ENCODE measurements at places on chromosomes 11 and 22.

- no peak for DNase-seq
Observed at GRCh38 chr22:25392584-25392983, 171.9 kb upstream of the GRK3 start.

- DNase-seq, result no peak
Observed at GRCh38 chr11:11816511-11817314, 25.1 kb upstream of the USP47 start.

DNA sequence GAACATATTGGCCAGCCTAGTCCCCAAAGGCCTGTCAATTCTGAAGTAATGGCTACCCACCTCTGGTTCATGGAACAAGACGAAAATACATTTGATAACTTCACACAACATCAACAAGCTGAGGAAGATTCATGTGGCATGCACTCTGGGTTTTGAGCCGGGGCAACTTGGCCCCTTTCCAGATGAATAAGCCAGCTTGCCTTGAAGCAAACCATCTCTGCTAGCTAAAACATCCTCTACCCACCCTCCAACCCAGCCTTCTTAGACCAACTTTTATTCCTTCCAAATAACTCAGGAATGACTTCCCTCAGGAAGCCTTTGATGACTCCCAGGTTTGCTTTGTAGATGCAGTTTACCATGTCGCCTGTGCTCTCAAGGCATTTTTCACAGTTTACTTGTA lies 94.4 kb downstream of the SLC1A2 start:
- DNase-seq, result no peak

GRCh38 chr11:74672332-74672955 lies 58.8 kb downstream of the CHRDL2 start:
- no peak for DNase-seq

DNA sequence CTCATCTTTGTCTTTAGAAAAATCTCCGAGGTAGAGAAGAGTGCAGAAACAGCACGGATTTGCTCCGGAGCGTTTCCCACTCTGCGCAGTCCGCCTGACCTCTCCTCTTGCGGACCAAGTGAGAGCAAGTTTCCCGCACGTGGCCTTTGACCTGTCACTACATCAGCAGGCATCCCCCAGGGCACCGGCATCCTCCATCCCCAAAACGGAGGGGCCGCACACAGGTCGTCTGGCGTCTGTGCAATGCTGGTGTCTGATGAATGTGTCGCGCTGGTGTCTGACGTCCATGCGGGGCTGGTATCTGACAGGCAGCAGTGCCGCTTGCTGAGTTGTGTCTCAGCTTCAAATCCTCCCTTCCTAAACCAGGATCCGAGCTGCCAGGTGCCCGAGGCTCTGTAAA lies 739 bp upstream of the MRGPRE start:
- no peak for DNase-seq

DNA sequence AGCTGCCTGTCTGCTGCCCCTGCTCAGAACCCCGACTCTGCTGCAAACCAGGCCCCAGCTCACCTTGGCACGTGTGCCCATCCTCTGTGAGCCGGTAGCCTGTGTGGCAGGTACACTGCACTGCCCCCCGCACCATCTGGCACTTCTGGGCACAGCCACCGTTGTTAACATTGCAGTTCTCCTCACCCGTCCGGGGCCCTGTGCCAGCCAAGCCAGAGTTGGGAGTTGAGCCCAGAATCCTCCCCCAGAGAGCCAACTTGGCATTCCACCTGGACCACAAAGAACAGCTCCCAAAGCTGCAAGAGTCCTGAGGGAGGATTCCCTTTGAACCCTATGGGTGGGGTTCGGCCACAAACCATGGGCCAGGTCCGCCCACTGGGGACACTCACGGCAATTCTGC lies 22.5 kb downstream of the LRP4 start:
- no peak for DNase-seq

GRCh38 chr22:41746567-41747400 lies 47.5 kb downstream of the MEI1 start:
- peak; percentile 31 for DNase-seq

- no peak for DNase-seq
Observed at GRCh38 chr11:68343761-68344256, 31.4 kb downstream of the LRP5 start.

DNA sequence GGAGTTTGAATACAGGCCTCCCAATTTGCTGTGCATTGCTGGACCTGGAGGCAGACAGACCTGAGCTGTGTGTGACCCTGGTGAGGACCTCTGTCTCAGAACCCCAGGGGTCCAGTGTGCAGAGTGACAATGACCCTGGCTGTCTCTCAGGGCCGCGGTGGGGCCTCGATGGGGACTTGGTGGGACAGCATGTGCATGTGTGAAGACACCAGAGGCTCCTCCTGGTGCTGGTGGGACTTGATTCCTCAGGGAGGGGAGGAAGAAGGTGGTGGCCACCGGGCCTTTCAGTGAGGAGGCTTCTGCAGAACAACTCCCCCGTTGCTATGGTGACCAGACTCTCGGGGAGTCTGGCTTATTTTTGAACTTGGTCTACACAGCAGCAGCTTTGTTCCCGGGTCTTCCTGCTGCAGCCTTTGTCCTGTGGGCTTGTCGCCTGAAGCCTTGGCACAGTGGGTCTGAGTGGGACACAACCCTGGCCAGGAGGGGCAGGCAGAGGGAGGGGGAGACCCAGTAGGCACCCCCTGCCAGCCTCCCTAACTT lies 35.3 kb downstream of the MCM5 start:
- no peak for DNase-seq

DNA sequence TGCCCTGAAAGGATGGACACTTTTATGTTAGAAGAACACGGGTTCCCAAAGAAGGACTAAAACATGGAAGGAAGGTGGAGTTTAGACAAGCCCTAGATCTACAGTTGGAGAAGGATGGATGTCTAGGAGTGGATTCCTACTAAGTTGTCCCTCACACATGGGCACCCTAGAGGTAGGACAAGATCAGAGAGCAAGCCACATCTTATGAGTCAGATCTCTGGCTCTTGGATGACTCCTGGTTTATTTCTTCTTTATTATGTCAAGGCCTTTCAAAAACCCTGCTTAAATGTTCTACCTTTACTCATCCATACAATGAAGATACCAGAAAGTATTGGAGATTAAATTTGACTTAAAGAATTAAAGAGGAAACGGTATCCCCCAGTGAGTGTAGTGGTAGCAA lies 34.4 kb downstream of the PRCP start:
- no peak for DNase-seq

DNA sequence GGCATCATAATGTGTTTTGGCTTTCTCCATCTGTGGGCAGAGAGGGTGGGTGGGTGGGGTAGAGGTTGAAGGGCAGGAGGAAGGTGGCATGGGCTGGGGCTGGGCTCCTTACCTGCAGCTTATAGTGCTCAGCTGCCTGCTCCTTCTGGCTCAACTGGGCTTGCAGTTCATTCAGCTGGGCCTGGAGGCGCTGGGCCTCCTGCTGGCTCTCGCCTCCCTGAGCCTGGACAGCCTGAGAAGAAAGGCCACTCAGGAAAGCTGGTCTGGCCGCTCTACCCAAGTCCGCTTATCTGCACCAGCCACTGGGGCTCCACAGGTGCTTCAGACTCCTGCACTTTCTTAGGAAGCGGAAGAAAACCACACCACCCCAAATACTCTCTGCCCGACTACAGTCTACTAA lies 10.4 kb downstream of the IL18BP start:
- no peak for DNase-seq

GRCh38 chr11:559712-560304 lies 730 bp downstream of the LMNTD2 start:
- DNase-seq, result no peak

- DNase-seq, result no peak
Observed at GRCh38 chr11:86244063-86244521, 461 bp upstream of the EED start.

- no peak for DNase-seq
Observed at GRCh38 chr11:126754591-126755426, 245.8 kb downstream of the KIRREL3 start.

DNA sequence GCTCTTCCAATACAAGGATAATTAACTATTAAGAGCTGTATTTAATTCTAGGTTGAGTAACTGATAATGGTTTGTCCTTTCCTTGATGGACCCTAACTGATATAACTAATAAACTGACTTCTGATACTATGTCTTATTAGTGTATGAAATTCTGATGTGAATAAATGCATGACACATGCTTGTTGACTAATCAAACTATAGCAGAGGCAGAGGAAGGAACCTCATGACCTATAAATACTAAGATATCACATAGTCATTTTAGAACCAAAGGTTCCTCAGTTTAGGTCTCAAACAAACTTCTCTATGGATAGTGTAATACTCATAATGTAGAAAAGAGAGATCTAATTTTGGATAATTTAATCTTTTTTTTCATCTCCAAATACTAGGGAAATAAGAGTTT lies 4.8 kb upstream of the HBD start:
- no peak for DNase-seq

DNA sequence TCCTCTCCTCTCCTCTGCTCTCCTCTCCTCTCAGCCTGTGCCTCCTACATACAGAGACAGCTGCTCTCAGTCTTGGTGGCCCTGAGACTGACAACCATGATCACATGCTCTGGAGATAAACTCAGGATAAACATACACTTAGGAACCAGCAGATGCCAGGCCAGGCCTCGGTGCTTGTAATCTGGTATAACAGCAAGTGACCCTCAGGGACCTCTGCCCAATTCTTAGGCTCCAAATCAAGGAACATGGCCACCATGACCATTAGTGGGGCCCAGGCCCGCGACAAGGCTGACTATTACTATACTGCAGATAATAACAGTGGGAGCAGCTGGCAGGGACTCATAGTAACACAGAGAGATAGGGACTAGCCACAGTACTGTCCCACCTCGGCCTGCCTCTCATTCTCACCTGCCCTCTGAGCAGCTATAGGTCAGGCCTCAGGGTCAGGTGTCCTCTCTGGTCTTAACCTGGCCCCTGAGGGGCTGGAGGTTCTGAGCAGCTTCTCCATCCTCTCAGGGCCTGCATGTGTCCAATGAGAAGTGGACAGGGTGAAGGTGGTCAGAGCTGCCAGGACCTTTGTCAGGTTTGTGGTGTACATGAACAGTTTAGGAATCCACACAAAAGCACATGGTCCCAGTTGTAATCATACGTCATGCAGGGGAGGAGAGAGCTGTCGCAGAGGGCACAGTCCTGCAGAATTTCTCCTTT lies 106.1 kb downstream of the GGTLC2 start:
- no peak for DNase-seq

GRCh38 chr22:46742576-46743221 lies 4.6 kb upstream of the CERK start:
- DNase-seq, result no peak

GRCh38 chr11:112294688-112295340 lies 34.2 kb upstream of the PLET1 start:
- DNase-seq, result no peak

GRCh38 chr11:15349413-15349812 lies 234.7 kb downstream of the INSC start:
- DNase-seq, result no peak

DNA sequence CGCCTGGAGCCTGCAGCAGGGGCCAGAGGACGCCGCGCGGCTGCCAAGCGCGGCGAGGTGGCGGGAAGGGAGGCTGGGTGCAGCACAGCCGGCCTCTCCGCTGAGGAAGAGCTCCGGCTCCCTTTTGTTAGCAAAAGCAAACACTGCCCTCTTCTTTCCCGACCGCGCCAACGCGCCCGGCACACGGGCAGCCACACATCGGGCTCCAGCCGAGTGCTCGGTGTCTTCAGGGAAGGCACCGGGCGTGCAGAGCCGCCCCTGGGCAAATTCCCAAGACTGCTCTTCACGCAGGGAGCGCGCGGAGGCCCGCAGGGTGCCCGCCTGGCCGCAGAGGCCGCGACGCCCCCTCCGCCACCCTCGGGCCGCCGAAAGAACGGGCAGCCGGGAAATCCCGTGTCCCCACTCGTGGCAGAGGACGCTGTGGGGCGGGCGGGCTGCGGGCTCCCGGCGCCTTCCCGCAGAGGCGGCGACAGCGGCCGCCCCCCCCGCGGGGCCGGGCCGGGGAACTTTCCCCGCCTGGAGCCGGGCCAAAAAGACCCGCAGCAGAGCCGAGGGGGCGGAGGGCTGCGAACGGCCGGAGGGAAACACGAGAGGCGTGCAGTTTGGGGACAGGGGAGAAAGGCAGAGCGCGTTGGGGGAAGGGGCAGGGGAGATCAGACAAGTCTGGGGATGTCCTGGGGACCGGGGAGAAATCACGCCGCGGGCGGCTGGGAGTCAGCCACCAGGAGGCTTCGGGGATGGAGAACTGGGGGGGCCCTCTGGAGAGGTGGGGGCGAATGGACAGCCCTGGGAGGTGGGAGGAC lies 931 bp downstream of the CADM1 start:
- DNase-seq, result no peak

DNA sequence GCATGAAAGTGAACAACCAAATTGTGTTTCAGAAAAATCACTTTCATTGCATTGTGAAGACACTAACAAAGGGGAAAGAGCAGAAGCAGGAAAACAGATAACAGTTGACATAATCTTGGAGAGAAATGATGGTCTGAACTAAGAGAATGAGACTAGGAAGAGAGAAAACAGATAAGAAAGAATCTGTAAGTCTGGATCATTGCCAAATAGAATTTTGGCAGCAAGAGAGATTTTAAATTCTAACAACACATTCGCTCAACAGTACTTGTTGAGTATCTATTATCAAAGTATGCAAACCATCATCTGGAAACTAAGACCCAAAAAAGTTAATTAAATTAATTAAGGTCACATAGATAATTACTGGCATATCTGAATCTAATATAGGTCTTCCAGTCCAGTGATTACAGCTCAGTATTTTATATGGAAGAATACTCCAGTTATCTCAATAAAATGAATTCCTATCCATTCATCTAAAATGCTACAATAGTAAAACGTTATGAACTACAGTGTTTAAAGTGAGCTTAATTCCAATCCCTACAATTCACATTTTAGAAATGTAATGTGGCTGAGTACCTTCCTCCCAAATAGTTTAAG lies 166.7 kb upstream of the FAT3 start:
- no peak for DNase-seq

DNA sequence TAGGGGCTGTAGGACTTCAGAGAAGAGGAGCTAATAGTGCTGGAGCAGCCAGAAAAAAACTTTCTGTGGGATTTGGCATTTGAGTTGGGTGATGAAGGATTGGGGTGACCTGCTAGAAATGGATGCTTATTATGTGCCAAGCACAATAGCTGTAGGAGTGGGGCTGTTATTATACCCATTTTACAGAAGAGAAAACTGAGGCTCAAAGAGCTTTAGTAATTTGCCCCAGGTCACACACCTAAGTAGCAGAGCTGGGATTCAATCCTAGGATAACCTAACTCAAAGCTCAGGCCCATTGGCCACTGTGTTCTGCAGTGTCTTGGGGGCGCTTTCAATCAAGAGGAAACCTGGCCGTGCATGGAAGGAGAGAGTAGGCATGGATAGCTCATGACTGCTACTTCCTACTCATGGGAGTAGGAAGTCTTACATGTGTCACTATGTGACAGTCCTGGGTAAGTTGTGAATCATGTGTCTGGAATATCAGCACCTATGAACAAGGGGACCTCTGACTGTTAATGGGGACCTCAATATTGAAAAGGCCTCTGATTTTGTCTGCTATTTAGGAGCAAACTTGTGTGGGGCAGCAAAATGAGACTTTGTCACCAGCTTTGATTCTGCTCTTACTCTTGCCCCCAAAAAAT lies 6.1 kb upstream of the ELF5 start:
- no peak for DNase-seq

- DNase-seq, result no peak
Observed at GRCh38 chr22:40690370-40690769, 11.1 kb downstream of the MCHR1 start.

DNA sequence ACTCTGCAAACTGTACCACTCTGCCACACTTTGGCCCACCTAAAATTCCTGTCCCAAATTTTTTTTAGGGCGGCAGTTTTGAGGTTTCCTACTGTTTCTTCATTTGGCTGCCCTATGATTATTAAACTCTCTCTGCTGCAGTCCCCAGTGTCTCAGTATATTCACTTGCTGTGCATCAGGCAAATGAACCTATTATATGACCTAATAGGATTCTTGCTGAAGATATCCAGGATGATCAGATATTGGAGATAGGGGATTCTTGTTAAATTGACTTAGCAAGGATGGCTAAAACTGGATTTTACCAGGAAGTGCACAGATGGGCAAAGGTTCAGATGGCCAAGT lies 410.8 kb upstream of the DDI1 start:
- DNase-seq, result no peak
